ENCODE measurements at places on chromosomes 3 and 15. TPM values are rescaled to one million over a fixed set of nuclear protein-coding genes. Genes with fewer than 3 reads are reported as not detected.

Gene TMEM202
- not detected for total RNA-seq

Gene LIPC
- total RNA-seq = not detected

Gene C3orf18
- total RNA-seq = 8.9 TPM

Gene TNFSF10
- 23.0 TPM for total RNA-seq

Gene EFCAB12
- total RNA-seq = 1.1 TPM

Gene CHRD
- total RNA-seq = 11.3 TPM

Gene SKIC8
- total RNA-seq = 50.9 TPM

Gene NEIL1
- total RNA-seq = 17.9 TPM

Gene DOCK3
- total RNA-seq = 0.51 TPM

Gene RAD51
- 0.32 TPM for total RNA-seq

Gene KLF15
- total RNA-seq = 53.8 TPM

Gene OCA2
- not detected for total RNA-seq

Gene ESYT3
- 0.19 TPM for total RNA-seq

Gene CHDH
- total RNA-seq = 1.4 TPM

Gene STAC
- total RNA-seq = 1.1 TPM

Gene HACD2
- 39.0 TPM for total RNA-seq

Gene ARPC4
- total RNA-seq = 151 TPM

Gene GNB4
- total RNA-seq = 32.2 TPM

Gene GMNC
- total RNA-seq = not detected

Gene CCNB2
- total RNA-seq = 0.67 TPM

Gene CFAP44
- total RNA-seq = 3.6 TPM

Gene GPR160
- 6.4 TPM for total RNA-seq

Gene GASK1A
- total RNA-seq = 11.9 TPM

Gene ERC2
- total RNA-seq = 1.1 TPM

Gene GPR62
- not detected for total RNA-seq

Gene NTRK3
- 1.6 TPM for total RNA-seq

Gene P2RY12
- 5.7 TPM for total RNA-seq

Gene CCDC54
- not detected for total RNA-seq

Gene ARL6
- total RNA-seq = 4.0 TPM

Gene GAP43
- not detected for total RNA-seq

Gene PRR20G
- total RNA-seq = not detected

Gene CHRNA3
- total RNA-seq = not detected

Gene ADAMTSL3
- 5.8 TPM for total RNA-seq

Gene SCN5A
- total RNA-seq = 0.58 TPM

Gene BDH1
- 4.6 TPM for total RNA-seq

Gene CILP
- 27.3 TPM for total RNA-seq

Gene ABI3BP
- 37.1 TPM for total RNA-seq

Gene BUB1B
- total RNA-seq = 0.39 TPM

Gene CIDEC
- total RNA-seq = 880 TPM

Gene FOXL2NB
- total RNA-seq = not detected

Gene NXPE3
- 11.0 TPM for total RNA-seq

Gene RPUSD3
- total RNA-seq = 25.6 TPM

Gene MESP2
- total RNA-seq = 0.96 TPM

Gene CLSTN2
- 44.1 TPM for total RNA-seq

Gene LRRK1
- total RNA-seq = 23.5 TPM

Gene MITF
- 43.8 TPM for total RNA-seq

Gene TMOD2
- total RNA-seq = 9.5 TPM

Gene ADGRG7
- total RNA-seq = not detected

Measured in mesenteric fat pad (tissue), 1 donor.